ENCODE measurements at places on chromosomes 7 and 10.

DNA sequence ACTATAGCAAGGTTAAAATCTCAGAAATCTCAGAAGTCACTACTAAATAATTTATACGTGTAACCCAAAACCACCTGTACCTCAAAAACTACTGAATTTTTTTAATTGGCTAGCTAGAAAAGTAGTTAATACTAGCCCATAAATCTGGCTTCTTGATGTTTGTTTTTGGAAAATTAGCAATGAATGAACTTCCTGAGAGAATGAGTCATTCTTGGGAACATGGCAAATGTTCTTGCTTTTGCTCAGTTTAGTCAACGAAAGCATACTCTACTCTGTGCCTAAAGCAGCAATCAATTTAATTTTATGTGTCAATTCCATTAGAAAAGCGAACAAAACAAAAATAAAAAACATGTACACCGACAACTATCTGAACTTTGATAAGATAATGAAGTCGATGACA, 69.2 kb downstream of the SEMA3E start:
- no peak for DNase-seq

- no peak for DNase-seq
These were observed 89.9 kb downstream of the SND1 start for GRCh38 chr7:127741764-127742375.

DNA sequence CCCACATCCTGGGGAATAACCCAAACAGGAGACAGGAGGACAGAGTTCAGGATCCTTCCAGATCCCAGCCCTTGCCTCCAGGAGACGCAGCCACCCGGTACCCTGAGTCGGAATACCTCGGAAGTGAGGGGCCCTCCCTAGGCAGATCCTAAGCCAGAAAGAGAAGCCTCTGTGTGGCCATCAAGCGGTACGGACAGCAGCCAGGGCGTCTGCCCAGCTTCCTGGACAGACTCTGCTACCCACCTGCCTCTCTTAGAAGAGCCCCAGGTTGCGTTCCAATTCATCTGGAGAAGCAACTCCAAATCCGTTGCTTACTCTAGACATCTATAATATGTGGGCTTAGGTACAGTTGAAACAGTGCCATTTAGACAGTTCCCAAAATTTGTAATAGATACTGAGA, 220.2 kb upstream of the SH2B2 start:
- no peak for DNase-seq

DNA sequence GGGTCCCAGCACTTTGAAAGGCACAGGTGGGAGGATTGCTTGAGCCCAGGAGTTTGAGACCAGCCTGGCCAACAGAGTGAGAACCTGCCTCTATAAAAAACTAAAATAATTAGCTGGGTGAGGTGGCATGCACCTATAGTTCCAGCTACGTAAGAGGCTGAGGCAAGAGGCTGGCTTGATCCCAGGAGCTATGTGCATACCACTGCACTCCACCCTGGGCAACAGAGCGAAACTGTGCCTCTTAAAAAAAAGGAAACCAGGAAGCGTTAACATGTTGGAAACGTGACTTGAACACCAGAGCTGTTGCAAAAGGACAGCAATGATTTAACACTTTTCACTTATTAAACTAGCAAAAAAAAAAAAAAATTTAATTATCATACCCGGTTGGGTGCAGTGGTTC, 12.6 kb downstream of the BAZ1B start:
- no peak for DNase-seq

DNA sequence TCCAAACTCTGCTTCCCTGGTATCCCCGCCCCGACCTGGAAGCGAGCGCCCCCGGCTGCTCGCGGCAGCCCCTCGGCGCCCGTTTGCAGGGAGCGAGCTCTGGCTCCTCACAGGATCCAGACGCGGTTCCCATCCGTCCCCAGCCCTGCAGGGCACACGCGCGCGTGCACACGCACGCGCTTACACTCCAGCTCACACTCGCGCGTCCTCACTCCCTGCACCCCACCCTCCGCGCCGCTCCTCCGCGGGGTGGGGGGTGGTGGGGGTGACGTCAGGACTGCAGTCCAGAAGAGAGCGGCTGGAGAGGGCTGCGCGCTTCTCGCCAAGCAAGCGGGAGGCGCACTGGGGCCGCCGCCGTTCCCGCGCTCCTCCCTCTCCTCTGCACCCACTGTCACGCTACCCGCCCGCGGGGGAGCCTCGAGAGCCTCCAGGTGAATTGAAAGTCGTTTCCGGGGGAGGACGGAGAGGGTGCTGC, 255.6 kb downstream of the OTUD1 start:
- DNase-seq, result no peak

- DNase-seq, result no peak
These were observed 25.0 kb downstream of the PDE1C start for GRCh38 chr7:32045228-32045627.
